CD4-positive, alpha-beta memory T cell (primary cell): ENCODE measurements at places on chromosomes 16 and 17. TPM values are rescaled to one million over a fixed set of nuclear protein-coding genes. Genes with fewer than 3 reads are reported as not detected.

The DGKE gene
- total RNA-seq = 36.7 TPM

The MSLN gene
- not detected for total RNA-seq

The C17orf50 gene
- not detected for total RNA-seq

The ABCA10 gene
- 2.1 TPM for total RNA-seq

The C17orf100 gene
- total RNA-seq = 4.0 TPM

The SULT1A4 gene
- total RNA-seq = 6.2 TPM

The ASGR2 gene
- total RNA-seq = not detected

The BAIAP3 gene
- 18.3 TPM for total RNA-seq

DNA sequence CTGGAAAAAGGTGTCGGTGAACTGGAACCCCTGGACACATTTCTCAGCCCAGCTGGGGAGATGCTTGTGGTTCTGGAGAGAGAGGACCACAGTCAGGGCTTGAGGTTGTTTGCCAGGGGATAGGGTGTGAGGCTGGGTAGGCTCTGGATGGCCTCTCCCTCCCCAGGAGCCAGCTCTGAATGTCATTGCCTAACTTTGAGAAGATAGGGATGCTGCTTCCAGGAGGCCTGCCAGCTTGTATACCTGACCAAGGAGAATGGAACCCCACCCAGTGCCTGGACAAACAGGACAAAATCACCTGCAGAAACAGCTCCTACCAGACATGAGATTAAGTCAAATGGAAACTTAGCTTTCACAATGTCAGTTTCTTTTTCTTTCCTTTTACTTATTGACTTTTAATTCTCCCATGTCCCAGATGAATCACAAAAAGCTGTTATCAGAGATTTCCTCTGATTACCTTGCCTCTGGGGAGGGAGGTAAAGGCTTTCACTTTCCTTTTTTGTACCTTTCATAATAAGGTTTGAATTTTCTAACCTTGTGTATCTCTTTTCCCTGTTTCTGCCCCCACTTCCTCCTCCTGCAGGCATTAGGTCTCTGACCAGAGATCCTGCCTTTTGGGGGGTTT, 29.8 kb upstream of the PLLP start:
- no peak for DNase-seq

DNA sequence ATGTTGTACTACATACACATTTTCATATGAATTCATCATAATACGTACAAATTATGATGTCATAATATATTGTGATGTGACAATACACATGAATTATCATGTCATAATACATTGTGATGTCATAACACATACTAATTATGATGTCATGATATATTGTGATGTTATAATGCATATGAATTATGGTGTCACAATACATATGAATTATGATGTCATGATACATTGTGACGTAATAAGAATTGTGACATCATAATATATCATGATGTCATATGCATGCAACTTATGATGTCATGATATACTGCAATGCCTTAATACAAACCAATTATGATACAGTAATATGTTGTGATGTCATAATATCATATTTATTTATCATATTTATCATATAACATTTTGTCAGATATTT, 2074.3 kb downstream of the TP53TG3F start:
- no peak for DNase-seq

GRCh38 chr16:2979669-2980226, 498 bp downstream of the PKMYT1 start:
- no peak for DNase-seq

GRCh38 chr17:70022175-70022574, 52.9 kb upstream of the KCNJ16 start:
- no peak for DNase-seq

DNA sequence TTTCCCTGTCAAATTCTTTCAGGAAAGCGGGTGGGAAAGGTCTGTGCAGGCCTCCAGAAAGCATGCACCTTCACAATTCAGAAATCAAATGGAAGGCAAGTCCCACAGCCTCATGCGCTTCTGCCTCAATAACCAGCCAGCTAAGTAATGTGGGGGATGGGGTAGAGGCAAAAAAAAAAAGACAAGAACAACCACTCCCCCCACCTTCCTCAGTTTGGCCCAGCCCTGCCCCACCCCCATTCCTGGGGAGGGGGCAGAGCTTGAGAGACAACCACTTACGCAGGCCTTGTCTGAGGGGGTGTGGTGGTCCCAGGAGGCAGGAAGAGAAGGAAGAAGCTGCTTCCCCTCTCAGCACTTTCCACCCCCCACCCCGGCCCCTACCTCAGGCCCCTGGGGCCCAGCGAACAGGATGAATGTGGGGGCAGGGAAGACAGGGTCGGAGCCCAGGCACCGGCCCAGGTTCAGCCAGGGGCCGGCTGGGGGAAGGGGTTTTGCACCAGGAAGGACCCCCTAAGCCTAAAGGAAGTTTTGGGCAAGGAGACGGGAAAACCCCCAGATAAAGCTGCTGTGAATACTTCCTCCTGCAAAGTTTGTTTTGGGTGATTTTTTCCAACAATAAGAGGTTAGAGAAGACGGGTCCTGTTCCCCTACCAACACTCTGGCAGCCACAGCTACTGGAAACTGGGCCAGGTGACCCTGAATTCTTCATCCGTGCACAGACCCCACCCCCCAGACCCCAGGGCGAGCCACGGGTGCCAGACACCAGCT, 1.2 kb downstream of the JUP start:
- no peak for DNase-seq

DNA sequence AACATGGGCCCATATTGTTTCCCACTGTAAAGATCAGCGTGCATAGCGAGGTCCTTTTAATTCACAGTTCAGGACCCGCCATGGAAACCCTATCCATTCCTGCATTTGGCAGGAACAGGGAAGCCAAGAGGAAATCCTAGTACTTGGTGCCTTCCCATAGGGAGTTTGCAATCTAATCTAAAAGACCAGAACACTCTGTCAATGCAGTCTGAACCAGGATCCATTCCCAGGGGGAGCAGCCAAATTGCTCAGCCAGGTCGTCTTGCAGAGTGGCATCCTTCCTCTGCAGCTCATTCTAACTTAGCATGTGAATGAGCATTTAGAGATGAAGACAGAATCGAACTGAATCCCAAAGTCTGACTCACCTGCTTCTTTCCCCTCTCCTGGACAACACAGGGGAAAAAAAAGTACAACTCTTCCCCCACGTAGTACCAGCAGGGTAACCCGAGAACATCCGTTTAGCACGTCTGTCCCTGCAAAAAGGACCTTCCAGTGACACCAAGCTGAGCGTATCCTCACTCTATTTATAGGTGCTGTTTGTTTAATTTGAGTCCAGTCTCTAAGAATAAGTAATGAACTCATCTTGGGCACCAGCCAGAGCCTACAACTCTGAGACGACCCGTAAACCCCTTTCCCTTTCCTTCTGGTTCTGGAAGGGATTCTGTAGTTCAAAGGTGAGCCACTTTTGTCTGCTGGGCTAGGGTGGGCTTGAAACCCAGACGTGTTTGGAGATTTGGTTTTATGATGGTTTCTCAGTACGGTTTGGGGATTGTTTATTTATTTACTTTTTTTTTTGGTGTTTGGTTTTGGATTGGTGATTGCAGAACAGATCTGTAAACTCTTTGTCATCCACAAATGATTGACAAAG, 74.5 kb downstream of the ERCC4 start:
- DNase-seq = no peak

DNA sequence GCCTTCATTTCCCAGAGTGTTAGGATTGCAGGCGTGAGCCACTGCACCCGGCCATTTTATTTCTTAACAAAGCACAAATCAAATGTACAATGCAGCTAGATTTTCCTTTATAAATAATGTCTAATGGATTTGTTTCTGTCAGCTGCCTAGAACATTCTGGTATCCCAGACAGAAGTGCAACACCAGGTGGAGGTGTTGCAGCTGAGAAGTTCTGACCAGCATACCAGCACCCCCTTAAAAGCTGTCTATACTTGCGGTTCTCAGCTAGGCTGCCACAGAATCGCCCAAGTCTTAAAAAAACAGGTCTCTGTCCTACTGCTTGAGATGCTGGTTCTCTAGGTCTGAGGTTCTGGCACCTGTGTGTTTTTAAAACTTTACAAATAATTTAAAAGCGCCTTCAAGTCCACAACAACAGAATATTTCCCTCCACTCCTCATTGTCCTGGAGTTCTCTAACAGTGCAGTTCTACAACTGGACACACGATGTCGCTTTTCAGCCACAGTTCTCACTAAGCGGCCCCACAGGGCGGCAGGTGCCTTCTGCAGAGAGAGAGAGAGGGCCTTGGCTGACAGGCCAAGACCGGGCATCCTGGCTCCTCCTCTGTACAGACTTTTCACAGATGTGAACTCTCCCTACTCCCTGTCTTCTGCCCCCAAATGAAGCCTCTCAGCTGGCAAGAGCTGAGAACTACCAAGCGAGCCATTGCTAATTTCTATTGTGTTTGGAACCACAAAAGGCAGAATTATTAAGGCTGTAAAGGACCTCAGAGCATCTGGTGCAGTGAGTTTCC, 32.6 kb upstream of the MEOX1 start:
- peak; percentile 74 for DNase-seq

DNA sequence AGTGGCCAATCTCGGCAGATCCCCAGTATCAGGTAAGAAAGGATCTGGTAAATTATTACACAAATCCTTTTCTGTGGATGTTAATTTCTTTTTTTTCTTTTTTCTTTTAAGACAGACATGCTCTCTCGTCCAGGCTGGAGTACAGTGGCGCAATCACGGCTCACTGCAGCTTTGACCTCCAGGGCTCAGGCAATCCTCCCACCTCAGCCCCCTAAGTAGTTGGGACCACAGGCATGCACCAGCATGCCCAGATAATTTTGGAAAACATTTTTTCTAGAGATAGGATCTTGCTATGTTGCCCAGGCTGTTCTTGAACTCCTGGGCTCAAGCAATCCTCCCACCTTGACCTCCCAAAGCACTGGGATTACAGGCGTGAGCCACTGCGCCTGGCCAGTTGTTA, 54.0 kb downstream of the GAS7 start:
- no peak for DNase-seq

GRCh38 chr17:58605986-58606385, 85.9 kb downstream of the TEX14 start:
- DNase-seq = no peak

- DNase-seq = no peak
Observed at GRCh38 chr16:4017807-4018206, 98.4 kb downstream of the ADCY9 start.

DNA sequence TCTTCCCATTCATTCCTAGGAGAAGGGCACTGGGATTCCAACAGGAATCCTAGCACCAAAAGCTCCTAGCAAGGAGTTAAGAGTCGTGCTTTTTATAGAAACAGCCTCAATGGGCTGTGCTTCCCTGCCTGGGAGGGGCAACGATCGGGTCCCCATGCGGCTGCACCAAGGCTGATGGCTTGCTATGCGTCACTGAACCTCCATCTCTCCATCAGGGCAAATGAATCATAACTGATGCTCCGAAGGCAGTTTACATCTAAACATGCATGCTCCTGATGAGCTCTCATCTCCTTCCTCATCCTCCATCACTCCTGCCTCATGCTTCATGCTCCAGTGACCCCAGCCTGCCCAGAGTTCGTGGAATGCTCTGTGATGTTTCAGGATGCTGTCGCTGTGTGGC, 270.5 kb downstream of the FOXL1 start:
- DNase-seq = no peak

DNA sequence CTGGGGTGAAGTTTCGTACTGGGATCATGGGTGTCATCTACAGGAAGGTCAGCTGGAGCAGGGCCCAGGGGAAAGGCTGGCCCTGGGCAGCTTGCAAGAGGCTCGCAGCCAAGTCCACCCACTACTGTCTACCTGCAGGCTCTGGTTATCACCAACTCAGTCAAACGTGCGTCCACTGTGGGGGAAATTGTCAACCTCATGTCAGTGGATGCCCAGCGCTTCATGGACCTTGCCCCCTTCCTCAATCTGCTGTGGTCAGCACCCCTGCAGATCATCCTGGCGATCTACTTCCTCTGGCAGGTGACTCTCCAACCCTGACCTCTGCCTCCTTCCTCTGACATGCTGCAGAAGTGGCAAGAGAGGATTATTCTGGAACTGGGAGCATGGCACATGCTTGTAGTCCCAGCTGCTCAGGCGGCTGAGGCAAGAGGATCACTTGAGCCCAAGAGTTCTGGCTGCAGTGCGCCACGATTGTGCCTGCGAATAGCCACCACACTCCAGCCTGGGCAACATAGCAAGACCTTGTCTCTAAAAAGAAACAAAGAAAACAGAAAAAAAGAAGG, 29.2 kb downstream of the ABCC3 start:
- DNase-seq = no peak

- DNase-seq = no peak
Observed at GRCh38 chr17:61474235-61474927, 22.2 kb downstream of the TBX4 start.

DNA sequence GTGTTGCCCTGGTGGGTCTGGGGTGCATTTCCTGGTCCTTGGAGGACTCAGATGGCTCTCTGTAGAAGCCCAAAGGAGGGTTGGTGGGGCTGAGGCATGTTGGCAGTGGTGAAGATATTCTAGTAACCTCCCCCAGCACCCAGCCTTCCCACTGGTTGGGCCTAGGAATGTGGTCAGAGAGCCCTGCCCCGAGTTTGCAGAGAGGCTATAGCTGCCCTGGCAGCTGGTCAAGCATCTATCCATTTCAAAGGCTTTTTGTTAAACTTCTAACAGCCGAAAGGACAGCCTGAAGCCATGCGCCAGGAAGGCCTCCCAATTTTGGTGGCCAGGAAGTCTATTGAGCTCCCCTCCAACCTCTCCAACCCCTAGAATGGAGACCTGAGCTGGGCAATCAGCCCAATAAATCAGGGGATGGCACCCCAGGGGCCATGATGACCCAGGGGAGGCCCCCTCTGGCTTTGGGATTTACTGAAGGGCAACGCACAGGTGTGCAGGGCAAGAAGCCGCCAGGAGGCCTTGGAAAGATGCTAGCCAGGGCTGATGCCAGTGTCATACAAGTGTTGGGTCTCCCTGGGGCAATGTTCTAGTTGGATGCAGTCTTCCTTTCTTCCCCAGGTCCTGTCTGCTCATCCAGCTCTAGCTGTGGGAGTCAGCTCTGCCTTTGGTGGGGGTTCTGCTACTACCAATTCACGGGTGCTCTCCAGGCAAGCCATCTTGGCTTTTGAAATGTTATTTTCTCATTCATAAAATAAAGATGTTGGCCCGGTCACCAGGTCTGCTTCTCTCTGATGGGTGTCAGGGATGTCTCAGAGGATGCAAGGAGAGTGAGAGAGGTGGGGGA, 30.9 kb upstream of the AXIN2 start:
- DNase-seq = no peak

DNA sequence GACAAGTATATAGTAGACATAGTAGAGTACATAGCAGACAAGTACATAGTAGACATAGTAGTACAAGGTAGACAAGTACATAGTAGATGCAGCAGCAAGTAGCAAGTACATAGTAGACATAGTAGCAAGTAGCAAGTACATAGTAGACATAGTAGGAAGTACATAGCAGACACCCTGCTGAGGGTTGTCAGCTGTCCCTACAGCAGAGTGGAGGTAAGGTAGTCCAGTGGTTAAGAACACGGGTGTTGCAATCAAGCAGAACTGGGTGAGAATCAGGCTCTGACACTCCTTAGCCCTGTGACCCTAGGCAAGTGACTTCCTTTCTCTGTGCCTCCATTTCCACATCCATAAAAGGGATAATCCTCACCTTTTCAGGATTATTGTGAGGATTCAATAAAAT, 94.7 kb downstream of the NOG start:
- no peak for DNase-seq

DNA sequence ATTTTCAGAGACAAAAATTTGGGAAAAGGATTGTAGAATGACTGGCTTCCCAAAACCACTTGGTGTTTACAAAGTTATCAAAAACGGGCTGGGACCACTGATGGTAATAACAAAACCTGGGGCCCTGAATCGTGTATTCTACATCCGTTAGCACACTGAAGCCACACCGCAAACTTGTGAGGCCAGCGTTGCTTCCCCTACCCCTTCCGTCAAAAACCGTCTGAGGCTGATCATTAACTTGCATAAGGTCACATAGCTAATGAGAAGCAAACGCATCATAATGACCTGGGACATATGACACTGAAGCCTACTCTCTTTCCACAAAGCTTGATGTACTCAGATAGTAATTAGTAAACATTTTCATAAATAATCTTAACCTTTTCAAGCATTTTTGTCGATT, 704.3 kb downstream of the MAF start:
- DNase-seq = peak; percentile 43
